Retinal pigment epithelial cell (primary cell): ENCODE measurements at places on chromosomes 2 and 18.

GRCh38 chr2:6657136-6657535, 208.6 kb downstream of the CMPK2 start:
- no peak for DNase-seq

DNA sequence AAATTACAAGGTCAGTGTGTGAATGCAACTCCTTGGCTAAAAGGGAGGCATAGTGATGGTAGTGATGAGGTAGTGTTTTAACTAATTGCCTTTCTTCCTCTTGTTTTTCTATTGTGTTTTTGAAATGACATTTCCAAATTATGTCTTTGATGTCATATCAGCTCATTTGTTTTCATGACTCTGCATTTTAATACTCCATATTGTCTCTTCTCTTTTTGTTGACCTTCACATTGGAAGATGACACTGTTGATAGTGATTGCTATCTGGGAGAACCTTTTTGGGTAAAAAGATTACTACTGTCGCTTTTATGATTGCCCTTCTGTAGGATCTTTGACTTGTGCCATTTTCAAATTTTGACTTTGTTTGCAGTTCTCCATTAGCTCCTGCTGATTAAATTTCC, 3.0 kb downstream of the GIGYF2 start:
- DNase-seq = no peak

GRCh38 chr2:195498176-195498575, 158.8 kb upstream of the SLC39A10 start:
- no peak for DNase-seq

DNA sequence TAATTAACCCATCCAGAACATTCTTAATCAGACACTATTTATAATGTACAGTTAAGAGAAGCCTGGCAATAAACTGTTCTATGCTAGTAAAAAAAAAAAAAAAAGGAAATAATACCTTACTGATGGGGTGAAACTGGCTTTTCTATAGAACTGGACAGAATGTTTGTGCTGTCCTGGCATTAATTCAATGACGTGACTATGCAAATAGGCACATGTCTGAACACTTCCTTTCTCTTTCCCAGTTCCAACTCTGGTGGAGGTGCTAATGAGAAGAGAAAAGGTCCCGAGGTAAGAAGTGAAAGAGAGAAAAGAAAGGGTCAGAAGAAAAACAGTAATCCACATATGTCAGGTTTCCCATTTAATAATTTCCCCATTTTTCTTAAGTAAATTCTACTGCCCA, 508.4 kb downstream of the ZEB2 start:
- DNase-seq = no peak

- DNase-seq = no peak
Measured at GRCh38 chr2:28429636-28430376, 37.1 kb downstream of the FOSL2 start.

GRCh38 chr2:20048488-20049448, 2.7 kb downstream of the LAPTM4A start:
- no peak for DNase-seq

DNA sequence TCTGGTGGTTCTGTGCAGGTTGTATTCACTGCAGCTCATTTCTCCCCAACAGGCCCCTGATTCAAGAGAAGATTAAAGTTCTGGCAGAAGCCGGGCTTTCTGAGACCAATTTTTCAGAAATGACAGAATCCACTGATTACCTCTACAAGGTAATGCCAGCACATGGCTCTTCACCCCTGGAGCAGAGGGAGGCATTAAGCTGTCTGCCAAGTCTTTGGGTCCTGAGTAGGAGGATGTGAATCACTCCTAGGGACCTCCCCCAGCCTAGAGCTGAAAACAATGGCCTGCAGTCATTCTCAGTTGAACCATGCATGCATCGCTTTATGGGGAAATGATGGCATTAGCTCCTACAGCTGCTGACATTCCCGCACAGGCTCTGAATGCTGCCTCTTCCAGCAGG, 20.5 kb upstream of the RPL37A start:
- peak; percentile 72 for DNase-seq

GRCh38 chr2:23452853-23453420, 68.0 kb downstream of the KLHL29 start:
- DNase-seq = no peak

- DNase-seq = no peak
Measured at GRCh38 chr2:184336688-184337087, 261.6 kb upstream of the ZNF804A start.

GRCh38 chr2:73334620-73335019, 41.3 kb upstream of the EGR4 start:
- DNase-seq = no peak

DNA sequence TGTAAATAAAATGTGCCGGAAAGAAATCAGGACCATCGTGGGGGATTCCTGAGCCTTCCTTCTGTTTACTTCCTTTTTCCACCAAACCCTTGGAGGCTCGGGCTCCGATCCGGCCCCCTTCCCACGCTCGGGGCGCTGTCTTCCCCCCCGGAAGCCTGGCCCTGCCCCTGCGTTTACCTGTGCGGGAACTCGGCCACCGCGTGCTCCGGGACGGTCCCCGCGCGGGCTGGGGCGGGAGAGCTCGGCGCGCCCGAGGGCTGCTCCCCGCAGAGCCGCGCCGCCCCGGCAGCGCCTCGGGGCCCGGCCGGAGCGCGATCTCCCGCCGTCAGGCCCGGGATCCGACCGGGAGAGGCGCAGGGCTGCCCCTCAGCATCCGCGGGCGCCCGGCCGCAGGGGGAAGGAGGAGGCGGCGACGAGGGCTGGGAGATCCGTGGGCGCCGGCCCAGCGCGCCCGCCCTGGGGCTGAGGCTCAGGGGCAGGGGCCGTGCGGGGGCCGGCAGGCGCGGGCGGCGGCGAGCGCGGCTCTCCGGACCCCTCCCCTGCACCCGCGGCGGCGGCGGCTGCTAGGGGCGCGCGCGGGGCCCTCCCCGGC, 435 bp downstream of the ADCY3 start:
- DNase-seq = no peak

GRCh38 chr18:31931163-31931885, 11.6 kb downstream of the TRAPPC8 start:
- peak; percentile 86 for DNase-seq

DNA sequence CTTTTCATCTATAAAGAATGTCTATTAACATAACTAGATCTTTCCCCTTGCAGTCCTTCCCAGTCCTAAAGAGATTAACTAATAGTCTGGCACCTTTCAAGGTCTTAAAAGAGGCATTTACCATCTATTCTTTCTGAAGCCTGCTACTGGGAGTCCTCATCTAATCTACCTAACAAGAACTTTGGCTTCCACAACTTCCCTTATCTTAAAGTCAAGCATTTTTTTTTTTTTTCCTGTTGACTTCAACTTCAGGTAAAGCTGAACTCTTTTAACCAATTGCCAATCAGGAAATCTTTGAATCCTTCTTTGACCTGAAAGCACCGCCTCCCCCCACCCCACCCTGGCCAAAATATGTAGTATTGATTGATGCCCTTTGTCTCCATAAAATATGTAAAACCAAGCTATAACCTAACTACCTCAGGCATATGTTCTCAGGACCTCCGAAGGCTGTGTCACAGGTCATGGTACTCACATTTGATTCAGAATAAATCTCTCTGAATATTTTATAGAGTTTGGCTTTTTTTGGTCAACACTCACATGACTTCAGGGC, 168.6 kb downstream of the PTPRM start:
- DNase-seq = no peak

GRCh38 chr2:128169497-128169896, 78.5 kb downstream of the UGGT1 start:
- DNase-seq = no peak

GRCh38 chr2:200585730-200586643, at the start of gene AOX1:
TSS of gene AOX1 (plus strand) at chr2:200586014. CDS start at chr2:200586109, 95 bp downstream.
- DNase-seq = no peak

DNA sequence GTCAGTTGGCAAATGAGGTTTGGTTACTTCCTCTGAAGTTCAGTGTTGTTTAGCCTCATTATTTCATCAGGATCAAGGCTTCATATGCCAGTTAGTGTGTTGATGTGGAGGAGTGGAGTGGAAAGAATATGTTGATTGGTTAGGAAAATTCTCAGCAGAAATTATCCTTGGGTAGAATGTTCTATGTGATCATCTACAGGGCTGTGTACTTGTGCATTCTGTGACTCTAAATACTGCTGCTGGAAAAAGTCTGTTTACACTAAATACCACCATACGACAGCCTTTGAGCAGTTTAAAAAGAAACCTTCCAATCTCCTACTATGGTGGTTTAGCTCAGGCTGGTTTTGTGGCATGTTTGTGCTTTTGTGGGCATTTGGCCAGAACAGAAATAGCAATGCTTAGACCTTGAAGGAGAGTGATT, 25.8 kb downstream of the CAB39 start:
- no peak for DNase-seq

DNA sequence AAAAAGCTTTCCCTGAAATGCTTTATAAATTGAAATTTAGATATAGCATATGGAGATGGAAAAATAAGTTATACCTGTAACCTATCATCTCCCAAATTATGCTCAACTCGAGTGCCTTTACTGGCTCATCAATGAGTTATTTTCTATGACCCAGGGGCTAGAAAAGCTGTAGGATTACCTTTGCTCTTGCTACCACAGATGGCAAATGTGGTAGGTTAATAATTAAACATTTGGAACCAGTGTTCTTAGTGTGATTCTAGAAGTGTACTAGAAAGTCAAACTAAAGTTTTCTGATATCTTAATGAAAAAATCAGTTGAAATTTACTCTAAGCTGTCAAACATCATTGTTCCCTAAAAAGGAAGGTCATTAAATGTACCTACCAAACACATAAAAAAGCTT, 22.5 kb downstream of the ALS2 start:
- no peak for DNase-seq

GRCh38 chr2:217854684-217855420, 147.9 kb downstream of the TNS1 start:
- DNase-seq = no peak

DNA sequence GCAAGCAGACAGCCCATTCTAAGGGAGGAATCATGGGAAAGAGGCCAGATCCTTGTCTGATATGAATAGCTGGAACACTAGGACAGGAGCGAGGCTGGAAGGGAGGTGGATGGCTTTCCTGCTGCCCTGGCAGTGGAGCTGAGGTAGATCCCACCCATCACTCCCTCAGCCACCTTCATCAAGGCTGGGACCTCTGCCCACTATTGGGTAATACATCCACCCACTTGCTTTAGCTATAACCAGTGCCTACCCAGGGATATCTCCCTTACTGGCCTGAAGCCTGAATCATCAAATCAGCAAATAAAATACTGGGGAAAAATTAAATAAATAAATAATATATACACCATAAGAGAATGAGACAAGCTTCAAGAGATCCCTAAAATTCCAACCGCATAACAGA, 183.2 kb upstream of the KYNU start:
- no peak for DNase-seq

GRCh38 chr2:197211881-197212342, 98.7 kb downstream of the ANKRD44 start:
- DNase-seq = no peak

DNA sequence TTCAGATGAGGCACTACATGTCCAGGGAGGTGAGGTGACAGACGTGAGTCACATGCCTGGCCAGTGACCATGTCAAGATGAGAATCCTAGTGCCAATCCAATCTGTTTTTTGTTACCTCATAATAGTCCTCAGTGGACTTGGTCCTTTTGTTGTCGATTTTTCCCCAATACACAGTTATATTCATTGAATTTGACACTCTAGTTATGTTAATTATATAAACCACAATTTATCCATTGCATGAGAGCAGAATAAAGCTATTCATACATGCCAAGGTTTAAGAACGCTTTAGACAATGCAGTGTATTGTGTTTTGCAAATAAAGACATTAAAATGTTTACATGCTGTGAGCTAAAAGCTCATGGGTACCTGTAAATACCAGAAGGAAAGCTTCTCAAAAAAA, 21.6 kb upstream of the TMEFF2 start:
- DNase-seq = no peak

DNA sequence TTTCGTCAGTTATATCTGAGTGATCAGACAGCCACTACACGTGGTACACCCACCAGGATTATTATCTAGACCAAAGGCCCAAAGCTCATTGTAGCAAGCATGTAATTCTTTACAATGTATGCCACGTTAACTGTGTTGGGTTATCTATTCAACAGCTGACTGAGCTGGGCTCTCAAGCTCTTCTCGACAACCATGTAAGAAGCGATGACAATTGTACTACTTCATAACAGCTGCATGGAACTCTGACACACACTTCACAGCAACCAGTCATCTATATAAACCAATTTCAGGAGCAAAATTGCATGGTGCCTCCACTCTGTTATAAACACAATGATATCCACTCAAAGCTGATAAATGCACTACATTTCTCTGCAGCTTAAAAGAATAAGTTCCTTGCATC, 701.8 kb downstream of the NR4A2 start:
- no peak for DNase-seq

- no peak for DNase-seq
Measured at GRCh38 chr18:5891854-5892215, 3.5 kb downstream of the TMEM200C start.

GRCh38 chr2:237662671-237663093, 35.3 kb downstream of the LRRFIP1 start:
- peak; percentile 90 for DNase-seq

DNA sequence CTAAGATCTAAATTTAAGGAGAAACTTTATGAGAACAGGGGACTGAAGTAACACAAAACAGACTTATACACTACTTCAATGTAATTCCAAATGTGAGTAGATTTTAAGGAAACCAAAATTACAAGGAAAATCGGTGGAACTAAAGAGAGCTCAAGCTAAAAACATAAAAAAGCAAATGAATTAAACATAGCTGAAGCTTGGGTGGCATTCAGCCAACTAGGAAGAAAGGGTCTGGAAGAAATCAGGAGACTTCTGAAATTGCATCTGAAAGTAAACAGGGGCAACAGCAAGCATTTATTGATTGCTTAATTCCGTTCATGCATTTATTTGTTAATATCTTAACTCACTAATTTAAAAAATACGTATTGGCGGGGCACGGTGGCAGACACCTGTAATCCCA, 727.3 kb upstream of the PKDCC start:
- no peak for DNase-seq

- no peak for DNase-seq
Measured at GRCh38 chr2:230650585-230651137, 62.0 kb upstream of the CAB39 start.

DNA sequence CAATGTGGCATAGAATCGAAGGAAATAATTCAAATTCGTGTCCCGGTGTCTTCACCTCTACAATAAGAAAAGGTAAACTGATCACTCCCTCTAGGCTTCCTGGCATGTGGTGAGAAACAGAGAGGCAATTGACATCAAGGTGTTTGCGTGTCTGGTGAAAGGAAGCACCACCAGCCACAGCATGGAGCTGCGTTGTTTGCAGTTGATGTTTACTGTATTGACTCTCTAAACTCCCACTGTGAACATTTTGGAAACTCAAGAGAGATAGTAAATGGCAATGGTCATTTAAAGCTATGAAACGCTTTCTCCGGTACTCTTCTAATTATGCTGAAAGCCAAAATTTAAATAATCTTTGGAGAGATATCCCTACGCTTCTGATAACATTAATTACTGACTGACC, 82.6 kb downstream of the SETBP1 start:
- no peak for DNase-seq
